ENCODE measurements at places on chromosomes 12 and 14.

GRCh38 chr12:50018968-50019367 lies 6.3 kb downstream of the RACGAP1 start:
- no peak for DNase-seq

- DNase-seq, result no peak
Observed at GRCh38 chr12:110658878-110659277, 30.0 kb downstream of the HVCN1 start.

- DNase-seq, result no peak
Observed at GRCh38 chr12:75622492-75622891, 111.1 kb upstream of the KRR1 start.

DNA sequence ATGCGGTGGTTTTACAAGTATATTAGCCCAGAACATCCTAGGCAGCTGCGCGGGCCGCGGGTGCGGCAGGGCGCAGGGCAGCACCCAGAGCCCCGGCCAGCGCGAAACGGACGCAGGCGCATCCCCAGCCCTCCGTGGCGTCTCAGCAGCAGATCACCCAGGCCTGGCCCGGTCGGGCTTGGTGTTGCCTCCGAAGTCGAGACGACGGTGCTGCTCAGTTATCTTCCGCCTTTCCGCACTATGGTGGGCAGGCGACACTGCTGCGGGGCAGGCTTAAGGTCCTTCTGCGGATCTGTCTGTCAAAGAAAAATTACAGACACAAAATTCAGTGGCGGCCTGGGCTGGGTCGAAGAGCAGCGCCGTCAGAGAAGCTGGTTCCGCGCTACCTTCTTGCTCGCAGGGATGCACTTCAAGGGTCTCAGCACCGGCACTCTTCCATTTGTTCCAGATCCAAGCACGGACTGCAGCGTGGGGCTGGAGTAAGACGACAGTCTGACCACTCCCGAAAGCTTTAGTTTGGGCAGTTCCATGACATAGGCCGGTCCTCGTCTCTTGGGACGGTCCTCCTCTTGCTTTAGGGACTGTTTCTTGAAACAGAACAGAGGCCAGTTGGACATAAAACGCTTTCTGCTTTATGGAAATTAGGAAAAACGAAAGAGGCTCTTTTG lies 75.8 kb downstream of the MOK start:
- DNase-seq, result no peak

GRCh38 chr12:86834217-86834616 lies 578.0 kb upstream of the MGAT4C start:
- no peak for DNase-seq
